Colonic mucosa (tissue), 4 donors: ENCODE measurements at places on chromosomes 4 and X.
A peak's percentile ranks its signal among the peaks of the same experiment; 100 is the strongest.

DNA sequence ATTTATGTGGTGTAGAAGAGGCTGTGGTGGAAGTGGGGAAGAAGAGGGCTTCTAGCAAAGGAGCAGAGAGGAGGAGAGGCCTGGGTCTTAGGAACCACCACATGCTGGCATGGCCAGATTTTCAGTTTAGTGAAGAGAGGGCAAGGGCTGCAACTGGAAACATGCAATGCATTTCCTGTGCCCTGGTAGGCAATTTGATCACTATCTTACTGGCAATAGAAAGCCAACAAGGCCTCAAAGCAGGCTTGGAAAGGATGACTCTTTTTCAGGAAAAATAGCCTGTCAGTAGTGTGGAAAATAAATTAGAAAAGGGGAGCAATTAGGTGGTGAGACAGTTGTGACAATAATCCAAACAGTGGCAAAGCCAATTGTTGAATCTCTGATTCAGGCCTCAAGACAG, 501.9 kb upstream of the ZFP42 start:
- no peaks in the 10 kb centered on the region for H3K27me3 ChIP-seq
- DNase-seq: no peak
- no peaks in the 10 kb centered on the region for H3K36me3 ChIP-seq
- no peak overlapping the region for H3K27ac ChIP-seq

DNA sequence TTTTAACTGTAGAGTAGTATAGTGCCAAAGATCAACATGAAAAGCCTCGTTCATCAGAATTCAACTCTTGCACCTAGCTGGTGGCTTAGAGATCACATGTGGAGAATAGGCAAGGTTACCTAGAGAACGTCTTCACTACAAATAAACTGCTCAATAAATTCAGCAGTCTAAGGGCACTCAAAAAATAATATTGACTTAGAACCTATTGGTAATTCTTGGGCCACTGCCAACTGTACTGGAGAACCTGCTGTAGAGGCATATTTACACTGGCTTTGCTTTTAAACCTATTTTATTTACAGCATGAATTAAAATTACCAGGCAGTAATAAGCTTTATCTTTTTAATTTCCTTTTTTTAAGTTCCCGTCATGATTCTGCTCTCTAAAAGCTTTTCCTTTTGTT, 343.7 kb downstream of the PDHA2 start:
- no peaks in the 10 kb centered on the region for H3K27me3 ChIP-seq
- H3K27ac ChIP-seq: no peak overlapping the region
- no peak overlapping the region for H3K4me3 ChIP-seq
- no peak for DNase-seq
- no peaks in the 10 kb centered on the region for H3K4me1 ChIP-seq

GRCh38 chr4:48184882-48185281, 50.8 kb upstream of the TXK start:
- no peaks in the 10 kb centered on the region for H3K36me3 ChIP-seq
- H3K27ac ChIP-seq: no peak overlapping the region
- no peaks in the 10 kb centered on the region for H3K27me3 ChIP-seq

DNA sequence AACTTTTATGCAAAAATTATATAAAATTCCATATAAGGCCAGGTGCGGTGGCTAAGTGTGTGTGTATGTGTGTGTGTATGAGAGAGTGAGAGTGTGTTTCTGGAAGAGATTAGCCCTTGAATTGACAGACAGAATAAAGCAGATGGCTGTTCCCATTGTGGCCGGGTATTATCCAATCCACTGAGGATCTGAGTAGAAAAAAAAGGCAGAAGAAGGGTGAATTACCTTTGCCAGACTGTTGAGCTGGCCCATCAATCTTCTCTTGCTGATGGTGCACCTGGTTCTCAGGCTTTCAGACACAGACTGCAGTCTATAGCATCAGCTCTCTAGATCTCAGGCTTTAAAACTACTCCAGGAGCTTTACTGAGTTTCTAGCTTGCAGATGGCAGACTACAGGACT, 92.2 kb upstream of the SLIT2 start:
- H3K27ac ChIP-seq: no peak overlapping the region
- DNase-seq: no peak
- H3K27me3 ChIP-seq: no peaks in the 10 kb centered on the region
- H3K4me1 ChIP-seq: no peaks in the 10 kb centered on the region
- no peaks in the 10 kb centered on the region for H3K36me3 ChIP-seq

- no peaks in the 10 kb centered on the region for H3K4me1 ChIP-seq
- no peak overlapping the region for H3K4me3 ChIP-seq
- no peaks in the 10 kb centered on the region for H3K36me3 ChIP-seq
These were observed 52.8 kb upstream of the RBM47 start for GRCh38 chr4:40682290-40683101.

GRCh38 chr4:56297776-56298175, 89.5 kb downstream of the AASDH start:
- H3K36me3 ChIP-seq: no peaks in the 10 kb centered on the region
- H3K27ac ChIP-seq: peak overlapping the region; percentile 21
- no peaks in the 10 kb centered on the region for H3K4me1 ChIP-seq
- H3K4me3 ChIP-seq: no peak overlapping the region
- no peak for DNase-seq
